ENCODE measurements at places on chromosomes 16 and 17. TPM values are rescaled to one million over a fixed set of nuclear protein-coding genes. Genes with fewer than 3 reads are reported as not detected.

DNA sequence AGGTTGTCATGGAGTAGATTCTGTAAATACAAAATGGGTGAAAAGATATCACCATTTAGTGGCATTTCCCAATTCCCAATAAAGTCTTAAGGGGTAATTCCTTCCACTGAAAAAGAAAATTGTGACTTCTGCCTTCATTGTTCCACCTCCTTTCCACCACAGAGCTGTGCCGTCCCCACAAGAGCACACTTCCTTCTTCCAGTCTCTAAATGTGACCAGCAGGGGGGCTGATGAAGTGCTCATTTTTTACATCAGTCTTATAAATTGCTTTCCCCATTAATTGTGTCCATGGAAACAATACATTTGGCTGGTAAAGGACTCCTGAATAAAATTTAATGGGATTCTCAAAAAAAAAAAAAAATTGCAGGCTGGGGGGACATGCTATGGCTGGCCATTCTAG lies 260.8 kb upstream of the PSMD7 start:
- DNase-seq, result no peak

DNA sequence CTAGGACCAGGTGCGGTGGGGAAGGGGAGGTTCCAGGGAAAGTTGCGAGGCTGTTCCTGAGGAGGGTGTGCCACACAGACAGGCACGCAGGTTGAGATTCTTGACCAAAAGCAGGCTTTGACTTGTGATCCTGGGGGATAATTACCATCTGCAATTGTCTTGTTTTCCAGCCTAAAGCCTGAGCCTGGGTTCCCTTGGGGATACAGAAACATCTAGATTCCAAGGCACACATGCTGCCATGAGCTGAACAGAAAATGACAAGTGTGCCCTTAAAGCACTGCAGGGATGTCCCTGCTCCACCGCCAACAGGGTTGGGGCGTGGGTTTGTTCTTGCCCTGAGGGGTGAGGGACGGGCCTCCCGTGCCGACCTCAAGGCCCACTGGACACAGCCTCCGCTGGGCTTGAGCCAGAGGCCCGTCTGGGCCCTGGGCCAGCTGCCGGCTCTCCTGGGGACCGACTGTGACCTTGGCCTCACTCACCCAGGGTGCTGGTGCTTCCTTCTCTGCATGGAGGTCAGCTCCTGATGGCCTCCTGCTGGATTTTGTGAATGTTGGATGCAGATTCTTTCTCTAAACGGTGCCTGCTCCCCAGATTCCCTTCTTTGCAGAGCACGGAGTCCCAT lies 14.0 kb downstream of the CA5A start:
- DNase-seq, result no peak

Gene SYNGR3
- 1.8 TPM for total RNA-seq

Gene RUNDC3A
- total RNA-seq, result 0.97 TPM

Gene ZDHHC7
- total RNA-seq, result 43.7 TPM

Gene NXPH3
- 4.4 TPM for total RNA-seq

Data from cardiac septum (tissue), 1 donor.